ENCODE measurements at places on chromosomes 1 and 21.

DNA sequence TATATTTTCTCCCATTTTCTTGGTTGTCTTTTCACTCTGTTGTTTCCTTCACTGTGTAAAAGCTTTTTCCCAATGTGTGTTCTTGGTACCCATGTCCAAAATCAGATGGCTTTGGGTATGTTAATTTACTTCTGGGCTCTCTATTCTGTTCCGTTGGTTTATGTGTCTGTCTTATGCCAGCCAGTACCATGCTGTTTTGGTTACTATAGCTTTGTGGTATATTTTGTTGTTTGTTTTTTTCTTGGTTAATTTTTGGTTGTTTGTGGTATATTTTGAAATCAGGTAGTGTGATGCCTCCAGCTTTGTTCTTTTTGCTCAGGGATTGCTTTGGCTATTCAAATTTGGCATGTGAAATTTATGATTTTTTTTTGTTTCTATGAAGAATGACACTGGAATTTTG, 67.2 kb downstream of the SWT1 start:
- DNase-seq: no peak

DNA sequence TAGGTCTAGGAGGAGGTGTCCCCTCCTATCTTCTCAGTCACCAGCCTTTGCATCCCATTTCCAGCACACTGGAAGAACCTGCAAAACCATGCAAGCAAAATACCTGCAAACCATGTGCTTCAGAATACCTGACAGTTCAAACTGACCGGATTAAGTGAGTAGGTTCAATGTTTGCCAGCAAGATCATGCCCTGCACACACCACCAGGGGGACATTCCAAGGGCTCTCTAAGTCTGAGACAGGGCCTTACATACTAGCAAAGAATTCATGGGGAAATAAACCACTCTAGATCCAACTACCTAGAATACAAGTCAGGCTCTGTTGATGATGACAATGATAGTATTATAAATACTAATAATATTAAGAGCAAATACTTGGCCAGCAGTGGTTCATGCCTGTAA, 27.6 kb downstream of the INPP5B start:
- no peak for DNase-seq

DNA sequence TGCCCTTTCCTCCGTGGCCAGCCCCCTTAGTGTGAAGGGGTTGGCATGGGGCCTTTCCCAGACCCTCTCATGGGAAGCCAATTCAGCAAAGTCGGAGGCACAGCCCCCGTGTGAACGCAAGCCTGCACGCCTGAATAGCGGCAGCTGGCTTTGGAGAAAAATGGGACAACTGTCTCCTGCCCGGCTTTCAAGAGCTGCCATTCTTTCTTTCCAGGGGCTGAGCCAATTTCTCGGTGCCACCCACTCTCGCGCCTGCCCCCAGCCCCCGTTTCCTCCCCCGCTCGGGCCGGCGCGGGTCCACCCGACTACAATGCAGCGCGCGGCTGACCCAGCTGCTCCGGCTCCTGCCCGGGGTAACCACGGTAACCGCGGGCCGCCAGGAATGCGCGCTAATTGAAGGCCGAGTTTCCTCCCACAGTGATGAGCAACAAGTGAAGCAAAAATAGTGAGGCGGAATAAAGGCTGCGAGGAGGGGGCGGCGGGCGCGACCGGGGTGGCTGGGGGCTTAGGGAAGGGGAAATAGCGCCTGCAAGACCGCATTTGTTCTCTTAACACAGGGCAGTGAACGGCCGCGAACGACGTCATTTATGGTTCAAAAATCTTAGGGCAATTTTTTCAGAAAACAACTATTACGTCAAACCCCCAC, 27.8 kb downstream of the ILDR2 start:
- DNase-seq: no peak

GRCh38 chr1:200869753-200870391, 2.9 kb upstream of the GPR25 start:
- peak; percentile 40 for DNase-seq

- DNase-seq: no peak
Measured at GRCh38 chr1:30465096-30465495, 258.3 kb downstream of the MATN1 start.
